ENCODE measurements at places on chromosomes 16 and 17.

- peak; percentile 10 for DNase-seq
Observed at GRCh38 chr17:64460955-64461354, 12.0 kb downstream of the MILR1 start.

GRCh38 chr16:50458667-50459495 is 89.3 kb upstream of the NKD1 start:
- DNase-seq: no peak

DNA sequence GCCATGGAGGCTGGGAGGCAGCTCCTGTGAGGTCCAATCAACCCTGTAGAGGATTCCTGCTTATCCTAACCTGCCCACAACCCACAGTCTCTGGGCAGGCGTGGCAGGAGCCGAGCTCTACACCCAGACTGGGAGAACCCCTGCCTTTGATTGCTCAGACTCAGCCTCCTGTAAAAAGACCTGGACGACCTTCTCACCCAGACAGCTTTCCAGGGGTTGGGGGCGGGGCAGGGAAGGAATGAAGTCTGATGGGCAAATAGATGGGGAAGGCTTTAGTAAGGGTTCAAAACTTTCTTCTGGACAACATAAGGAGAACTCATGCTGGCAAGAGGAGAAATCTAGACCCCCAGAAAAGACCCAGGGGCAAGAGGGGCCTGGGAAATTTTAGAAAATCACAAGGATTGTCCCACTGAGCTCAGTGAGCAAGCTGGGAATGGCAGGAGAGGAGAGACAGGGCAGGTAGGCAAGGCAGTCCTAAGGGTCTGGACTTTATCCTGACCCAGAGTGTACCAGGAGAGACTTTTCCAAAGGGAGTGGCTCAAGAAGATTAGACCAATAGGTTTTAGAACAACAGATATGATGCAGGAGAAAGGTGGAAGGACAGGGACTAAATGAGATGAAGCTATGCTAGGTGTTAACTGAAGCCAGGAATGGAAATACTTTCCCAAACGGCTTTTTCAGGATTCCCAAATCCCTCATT is 70.8 kb downstream of the TMEM132E start:
- DNase-seq: no peak

DNA sequence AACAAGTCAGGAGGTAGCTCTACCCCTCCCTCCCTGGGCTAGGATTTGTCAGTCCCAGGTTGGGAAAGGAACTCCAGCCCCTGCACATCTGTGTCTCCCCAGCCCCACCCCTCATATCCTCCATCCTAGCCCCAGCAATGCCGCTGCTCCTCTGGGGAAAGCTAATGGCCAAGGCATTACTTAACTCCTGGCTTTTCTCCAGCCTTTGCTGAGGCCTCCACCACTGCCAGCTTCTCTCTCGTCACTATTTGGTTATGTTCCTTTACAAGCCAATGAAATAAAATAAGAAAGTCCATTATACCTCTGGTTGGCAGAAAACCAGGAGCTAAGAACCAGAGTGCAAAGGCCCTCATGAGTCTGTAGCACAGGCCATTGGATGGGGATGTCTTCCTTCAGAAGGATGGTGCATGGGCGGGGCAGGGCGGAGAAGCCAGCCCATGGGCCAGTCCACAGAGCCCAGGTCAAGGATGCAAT is 171.0 kb downstream of the CCDC182 start:
- no peak for DNase-seq

GRCh38 chr16:75121949-75122568 is 5.5 kb upstream of the LDHD start:
- no peak for DNase-seq

- DNase-seq: no peak
Observed at GRCh38 chr17:81200201-81200600, 22.6 kb downstream of the CEP131 start.

- DNase-seq: no peak
Observed at GRCh38 chr16:23382279-23382678, 70.7 kb downstream of the COG7 start.

- no peak for DNase-seq
Observed at GRCh38 chr17:40547079-40547784, 18.0 kb downstream of the CCR7 start.

GRCh38 chr17:59371416-59372100 is 40.1 kb downstream of the YPEL2 start:
- no peak for DNase-seq

DNA sequence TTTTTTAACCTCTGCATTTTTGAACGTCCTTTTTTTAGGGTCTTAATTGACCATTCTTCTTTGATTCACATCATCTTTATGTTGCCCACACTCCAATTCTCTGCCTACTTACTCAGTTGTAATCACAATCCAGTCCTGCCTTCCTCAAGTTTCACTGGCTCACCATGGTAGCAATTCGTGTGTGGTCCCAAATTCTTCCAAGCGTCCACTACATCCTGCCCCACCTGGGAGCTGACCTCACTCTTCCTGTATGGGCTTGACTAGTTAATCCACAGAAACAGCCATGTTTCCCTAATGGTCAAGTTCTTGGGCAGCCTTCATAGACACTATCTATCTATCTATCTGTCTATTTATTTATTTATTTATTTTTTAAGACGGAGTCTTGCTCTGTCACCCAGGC is 7.1 kb downstream of the TLCD2 start:
- DNase-seq: no peak

DNA sequence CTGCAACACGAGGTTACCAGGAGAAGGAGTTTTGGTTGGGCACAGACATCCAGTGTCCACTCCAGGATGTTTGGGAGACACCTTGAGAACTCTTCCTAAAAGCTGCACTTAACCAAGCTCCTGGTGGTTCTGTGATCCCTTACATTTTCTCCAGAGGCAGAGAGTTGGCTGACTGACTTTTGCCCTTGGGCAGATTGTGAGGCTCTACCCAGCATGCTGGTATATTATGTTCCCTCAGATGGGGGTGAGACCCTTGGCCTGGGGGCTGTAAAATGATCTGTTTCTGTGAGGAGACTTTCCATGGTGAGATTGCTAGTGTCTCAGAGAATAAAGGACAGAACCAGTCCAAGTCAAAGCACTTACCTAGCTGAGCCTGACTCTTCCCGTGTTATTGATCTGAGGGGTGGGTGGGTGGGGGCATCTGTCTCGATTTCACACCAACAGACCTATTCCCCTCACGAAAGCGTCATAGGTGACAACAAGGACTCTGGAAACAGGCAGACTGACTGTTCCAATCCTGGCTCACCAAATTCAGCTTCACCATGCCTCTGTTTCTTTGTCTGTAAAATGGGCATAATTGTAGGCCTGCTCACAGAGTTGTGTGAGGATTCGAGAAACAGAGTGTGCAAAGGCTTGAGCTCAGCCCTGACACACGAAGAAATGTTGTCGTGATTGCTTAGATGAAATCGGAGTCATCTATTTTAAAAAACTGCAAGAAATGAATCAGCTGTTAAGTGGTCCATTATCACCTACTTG is 12.2 kb downstream of the USB1 start:
- no peak for DNase-seq

- no peak for DNase-seq
Observed at GRCh38 chr16:75541236-75541635, 5.3 kb upstream of the CHST5 start.

DNA sequence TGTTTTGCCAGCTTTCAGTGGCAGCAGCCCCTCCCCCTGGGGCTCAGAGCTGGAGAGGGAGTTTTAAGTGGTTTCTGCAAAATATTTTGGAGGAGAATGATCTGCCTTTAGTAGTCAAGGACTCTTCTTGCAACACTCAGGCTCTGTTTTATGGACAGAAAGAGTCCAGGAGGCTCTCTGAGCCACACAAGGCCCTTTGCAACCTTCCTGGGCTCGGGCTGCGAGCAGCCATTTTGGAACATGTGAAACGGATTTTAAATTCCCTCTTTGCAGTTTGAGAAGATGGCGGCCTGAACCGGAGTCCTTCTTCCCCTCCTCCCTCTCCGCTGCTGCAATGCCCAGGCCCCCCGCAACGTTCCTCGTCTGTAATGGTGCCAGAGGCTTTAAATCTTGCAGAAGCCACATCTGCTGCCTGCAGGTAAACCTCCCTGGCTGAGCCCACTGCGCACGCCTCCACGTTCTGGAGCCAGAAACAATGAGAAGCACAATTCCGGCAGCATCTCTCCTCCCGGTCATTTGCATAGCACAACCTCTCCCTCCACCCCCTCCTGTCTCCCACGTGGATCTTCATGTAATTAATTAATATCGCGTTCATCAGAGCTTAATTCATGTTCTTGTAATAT is 386.1 kb downstream of the SEC14L1 start:
- no peak for DNase-seq

DNA sequence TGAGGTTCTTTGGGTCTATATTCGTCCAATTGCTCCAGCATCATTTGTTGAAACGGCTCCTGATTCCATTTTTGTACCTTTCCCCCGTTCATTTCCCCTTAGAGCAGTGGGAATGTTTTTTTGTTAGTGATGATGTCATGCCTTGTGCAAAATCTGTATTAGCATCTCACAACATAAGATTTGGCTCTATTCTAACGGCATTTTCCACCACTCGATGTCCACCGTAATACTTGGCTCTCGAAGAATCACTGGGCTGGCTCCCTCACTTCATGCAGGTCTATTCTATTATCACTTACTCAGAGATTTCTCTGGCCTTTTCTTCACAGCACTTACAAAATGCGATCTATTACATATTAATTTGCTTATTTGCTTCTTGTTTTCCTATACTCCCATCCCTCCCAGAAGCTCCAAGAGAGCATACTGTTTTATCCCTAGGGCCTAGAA is 571 bp upstream of the NME1 start:
- peak; percentile 22 for DNase-seq

DNA sequence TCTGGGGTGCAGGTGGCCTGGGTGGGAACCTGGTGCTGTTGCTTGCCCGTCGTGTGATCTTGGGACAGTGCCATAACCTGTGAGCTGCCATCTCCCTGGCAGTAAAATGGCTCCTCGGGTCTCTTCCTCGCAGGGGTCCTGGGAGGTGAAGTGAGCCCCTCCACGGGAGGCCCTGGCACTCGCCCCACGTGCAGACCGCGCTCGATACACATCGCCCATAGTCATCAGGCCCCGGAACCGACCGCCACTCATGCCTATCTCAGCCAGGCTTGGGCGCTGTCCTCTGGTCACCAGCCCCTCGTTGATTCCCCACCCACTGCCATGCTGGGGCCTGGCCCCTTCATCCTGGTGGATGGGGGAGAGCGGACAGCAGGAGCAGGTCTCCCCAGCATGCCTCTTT is 21.5 kb upstream of the OSGIN1 start:
- DNase-seq: no peak

GRCh38 chr17:78423961-78424675 is 45.7 kb downstream of the PGS1 start:
- DNase-seq: no peak

DNA sequence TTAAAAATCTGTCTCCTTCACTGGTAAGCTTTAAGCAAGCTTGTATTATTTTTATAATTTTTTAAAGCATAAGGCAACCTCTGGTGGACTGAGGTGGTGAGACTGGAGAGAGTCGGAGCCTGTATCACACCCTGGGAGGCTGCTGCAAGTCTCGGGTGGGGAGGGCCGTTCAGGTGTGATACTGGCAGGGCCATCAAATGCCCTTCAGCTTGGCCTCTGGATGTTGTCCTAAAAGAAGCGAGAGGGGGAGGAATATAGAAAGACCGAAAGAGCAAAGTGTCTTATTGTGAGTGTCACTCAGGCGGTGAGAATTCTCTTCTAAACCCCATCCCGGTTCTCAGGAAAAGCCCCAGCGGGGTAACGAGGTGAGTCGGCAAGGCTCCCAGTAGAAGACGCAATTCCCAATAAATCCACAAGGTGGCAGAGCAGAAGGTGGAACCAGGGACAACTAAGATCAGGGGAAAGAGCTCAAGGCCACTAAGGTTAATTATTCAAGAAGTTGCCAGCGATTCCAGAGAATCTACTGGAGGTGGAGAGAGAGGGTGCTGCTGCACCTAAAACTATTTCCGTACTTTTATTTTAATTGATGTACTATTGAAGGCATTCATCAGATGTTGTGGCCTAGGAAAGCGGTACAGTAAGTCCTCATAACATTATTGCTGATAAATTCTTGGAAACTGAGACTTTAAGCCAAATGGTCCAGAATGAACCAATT is 14.1 kb downstream of the C17orf67 start:
- peak; percentile 68 for DNase-seq

DNA sequence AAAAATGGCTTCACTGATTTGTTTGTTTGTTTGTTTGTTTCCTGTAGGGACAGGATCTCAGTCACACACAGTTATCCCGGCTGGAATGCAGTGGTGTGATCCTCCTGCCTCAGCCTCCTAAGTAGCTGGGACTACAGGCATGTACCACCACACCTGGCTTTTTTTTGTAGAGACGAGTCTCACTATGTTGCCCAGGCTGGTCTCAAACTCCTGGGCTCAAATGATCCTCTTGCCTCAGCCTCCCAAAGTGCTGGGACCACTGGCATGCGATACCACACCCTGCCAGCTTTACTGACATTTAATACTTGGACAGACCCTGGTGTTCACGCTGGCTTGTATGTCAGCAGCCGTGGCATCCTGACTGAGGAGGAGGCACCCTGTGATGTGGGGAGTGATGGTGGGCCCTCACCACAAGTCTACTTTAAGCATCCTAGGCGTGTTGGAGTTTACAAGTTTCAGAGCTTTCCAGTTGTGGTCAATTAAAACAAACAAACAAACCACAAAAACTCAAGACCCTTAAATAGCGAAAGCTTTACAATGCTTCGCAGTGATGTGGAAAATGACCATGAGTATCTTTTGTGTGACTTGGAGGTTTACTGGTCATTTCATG is 5.1 kb downstream of the ABCA3 start:
- DNase-seq: no peak

DNA sequence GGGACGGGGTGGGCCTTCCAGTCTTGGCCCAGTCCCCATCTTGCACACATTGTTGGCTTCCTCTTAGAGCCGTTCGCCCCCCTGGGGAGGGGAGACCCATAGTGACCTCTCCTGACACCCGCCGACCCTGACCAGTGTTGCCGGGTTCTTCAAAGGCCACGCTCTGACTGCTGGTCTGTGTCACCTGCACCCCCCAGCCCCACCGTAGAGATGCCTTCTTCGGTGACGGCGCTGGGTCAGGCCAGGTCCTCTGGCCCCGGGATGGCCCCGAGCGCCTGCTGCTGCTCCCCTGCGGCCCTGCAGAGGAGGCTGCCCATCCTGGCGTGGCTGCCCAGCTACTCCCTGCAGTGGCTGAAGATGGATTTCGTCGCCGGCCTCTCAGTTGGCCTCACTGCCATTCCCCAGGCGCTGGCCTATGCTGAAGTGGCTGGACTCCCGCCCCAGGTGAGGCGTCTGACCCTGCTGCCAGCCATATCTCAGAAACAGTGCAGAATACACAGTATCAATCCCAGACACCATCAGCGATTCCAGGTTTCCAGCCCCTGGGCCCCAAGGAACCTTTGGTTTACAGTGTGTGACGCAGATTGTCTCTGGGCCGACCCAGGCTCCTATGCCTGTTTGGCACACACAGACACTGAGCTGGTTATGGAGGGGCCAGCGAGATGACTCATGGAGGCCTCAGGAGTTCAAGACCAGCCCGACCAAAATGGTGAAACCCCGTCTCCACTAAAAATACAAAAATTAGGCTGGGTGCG is 1.3 kb downstream of the SLC26A11 start:
- DNase-seq: no peak

GRCh38 chr17:34930283-34930682 is 31.0 kb downstream of the CCT6B start:
- DNase-seq: no peak

- no peak for DNase-seq
Observed at GRCh38 chr16:28933171-28933570, 1.4 kb downstream of the CD19 start.
